ENCODE measurements at places on chromosomes 3 and 15.

DNA sequence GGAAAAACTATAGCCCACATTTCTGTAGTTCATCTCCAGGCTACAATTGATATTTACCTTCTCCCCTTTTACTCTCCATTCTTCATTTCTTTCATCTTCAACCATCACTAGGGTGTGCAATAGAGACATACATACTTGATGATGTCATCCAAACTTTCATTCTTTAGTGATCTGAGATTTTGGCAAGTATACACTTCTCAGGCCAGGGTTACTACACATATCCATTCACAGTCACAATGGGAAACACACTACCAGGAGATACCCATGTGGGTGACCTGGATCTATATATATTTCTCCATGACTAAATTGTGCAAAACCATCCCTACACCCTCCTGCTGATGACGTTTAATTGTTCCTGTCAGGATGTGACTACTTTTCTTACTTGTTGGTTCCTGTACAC is 769.5 kb upstream of the DPPA4 start:
- DNase-seq = no peak

DNA sequence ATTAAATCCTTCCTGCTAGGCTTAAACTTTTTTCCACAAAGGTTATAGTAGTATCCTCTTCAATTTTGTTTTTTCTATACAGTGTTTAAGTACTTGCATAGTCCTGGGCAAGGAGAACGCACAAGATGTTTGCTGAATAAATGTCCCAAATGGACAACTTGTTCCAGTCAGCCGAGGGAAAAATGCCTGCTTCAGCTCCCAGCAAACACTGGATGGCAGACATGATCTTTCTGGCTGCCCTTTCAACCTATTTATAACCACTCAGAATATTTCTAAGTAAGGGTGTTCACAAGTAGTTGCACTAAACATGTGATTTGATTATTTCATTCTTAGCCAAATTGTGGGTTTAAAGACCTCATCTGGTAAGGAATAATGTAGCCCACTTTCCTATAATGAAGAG is 29.8 kb downstream of the GNB4 start:
- no peak for DNase-seq

DNA sequence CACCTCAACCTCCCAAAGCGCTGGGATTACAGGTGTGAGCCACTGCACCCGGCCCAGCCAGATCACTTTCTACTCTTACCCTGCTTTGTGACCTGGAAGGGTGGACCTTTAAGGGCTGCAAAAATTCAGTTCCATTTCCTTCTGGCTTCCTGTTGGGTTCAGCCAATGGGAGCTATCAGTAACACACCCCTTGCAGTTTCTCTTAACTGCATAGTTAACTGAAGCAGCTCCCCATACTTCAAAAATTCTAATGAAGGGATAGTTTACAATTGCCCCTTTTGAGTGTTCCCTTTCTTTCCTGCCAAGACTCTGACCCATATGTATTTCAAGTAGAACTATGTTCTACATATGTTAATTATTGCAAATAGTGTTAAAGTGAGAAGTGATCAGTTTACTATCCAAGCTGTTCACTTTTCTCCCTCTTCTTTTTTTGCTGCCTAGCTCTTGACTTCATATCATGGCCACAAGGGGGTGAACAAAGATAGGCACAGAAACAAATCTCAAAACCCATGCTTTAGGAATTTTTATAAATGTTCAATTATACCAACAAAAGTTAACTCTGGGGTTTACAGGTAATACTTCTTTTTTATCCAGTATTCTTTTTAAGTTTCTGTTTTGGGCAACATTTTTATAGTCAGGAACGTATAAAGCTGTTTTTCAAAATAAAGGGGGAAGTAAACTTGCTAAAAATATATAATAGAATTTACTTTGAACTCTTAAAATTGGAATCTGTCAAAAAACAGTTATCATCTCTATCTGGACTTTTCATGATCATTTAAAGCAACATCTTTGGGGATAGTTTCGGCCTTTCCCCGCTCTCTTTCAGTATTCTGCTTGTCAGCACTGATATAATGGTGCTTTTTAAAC is 8.1 kb downstream of the PGBD4 start:
- DNase-seq = no peak

DNA sequence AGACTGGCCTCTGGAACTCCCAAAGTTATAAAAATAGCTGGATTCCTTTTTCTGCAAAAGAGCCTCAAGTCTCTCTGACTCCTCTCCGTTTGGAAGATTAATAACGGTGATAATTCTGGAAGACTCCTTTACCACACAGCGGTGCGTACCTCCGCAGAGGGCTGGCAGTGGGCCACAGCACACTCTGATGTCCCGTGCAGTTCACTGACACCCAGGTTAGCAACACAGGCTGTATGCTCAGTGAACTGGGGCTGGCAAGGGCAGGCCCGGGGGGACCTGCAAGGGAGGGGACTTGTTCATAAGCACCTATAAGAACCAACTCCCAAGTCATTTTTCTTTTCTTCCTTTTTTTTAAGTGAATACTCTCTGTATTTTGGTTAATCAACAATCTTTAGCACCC is 120.3 kb upstream of the TJP1 start:
- no peak for DNase-seq

GRCh38 chr3:197428117-197428801 is 127.5 kb downstream of the BDH1 start:
- no peak for DNase-seq

GRCh38 chr3:167078070-167078622 is 302.0 kb downstream of the ZBBX start:
- no peak for DNase-seq

DNA sequence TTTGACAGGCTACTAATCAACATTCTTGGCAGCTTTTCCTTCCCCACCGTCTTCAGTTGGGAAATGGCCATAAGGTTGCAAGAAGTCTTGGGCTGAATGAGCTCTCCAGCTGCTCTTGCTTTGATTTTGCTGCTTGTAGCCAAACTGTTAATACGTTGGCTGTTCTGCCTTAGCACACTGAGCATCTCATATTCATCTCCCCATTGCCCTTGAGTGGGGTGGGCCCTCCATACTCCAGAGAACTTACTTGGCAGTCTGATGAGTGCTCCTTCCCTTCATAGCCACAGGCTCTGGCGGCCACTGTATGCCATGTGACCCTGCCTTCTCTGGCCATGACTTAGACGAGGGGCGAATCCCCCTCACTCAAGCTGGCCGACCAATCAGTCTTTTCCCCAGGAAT is 25.8 kb upstream of the PAQR5 start:
- DNase-seq = no peak

DNA sequence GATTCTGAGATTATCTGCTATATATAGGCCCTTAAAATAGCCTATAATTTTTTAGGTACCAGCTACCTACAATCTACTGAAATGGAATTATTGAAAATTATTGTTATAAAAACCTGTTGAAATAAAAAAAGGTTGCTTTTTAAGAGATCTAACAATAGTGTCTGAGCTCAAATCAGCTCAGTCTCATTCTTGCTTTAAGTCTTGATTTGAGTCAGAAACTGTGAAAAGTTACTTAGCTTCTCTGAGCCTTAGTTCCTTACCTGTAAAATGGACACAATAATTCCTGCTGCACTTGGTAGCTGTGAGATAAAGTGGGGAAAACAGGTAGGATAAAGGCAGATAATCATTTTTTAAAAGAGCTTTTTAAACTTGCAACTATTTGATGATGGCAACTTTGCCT is 118.8 kb upstream of the UBE2E2 start:
- no peak for DNase-seq

- DNase-seq = no peak
Observed at GRCh38 chr3:154139996-154140436, 18.8 kb downstream of the ARHGEF26 start.

DNA sequence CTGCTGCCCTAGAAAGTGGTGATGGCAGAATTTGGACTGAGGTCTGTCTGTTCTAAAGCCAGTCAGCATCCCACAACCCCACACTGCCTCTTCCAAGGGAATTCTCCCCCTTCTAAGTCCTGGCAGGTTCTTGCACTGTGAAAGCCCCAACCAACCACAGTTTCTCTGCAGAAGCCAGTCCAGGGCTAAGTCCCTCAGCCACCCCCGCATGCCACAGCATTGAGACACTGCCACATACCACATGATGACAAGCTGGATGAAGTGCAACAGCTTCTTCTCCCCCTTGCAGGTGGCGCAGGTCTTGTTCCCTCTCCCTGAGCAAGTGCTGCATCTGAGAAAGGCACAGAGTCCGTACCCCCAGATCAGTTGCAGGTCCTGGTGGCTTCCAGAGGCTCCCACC is 18.6 kb downstream of the SSUH2 start:
- no peak for DNase-seq

DNA sequence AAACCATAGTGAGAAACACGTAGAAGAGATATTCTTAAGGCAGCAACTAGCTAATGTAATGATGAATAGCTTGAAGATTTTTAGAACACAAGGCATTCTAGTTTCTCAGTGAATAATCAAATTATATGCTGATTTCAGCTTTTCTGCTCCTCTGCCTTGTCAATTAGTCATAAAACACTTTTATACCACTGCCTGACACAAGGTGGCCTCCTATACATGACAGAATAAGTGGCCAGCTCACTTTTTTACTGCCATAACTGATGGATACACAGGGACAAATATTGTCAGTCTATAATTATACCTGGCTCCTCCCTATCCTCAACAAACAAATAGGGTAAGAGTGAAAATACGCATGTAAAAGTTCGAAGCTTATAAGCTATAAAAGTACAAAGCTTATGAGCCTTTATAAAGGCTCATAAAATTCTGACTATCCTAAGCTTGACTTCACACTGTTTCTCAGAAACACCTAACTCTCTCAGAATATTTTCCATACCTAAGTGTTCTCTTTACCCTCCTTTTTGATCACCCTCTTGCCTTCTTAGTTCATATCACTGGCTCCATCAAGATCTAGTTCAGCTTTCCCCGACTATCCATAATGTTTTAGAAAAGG is 81.6 kb downstream of the HERC1 start:
- peak; percentile 10 for DNase-seq

GRCh38 chr3:187051066-187051465 is 88.2 kb downstream of the RPL39L start:
- no peak for DNase-seq

- DNase-seq = no peak
Observed at GRCh38 chr15:90049666-90050604, 48.8 kb downstream of the ZNF710 start.

DNA sequence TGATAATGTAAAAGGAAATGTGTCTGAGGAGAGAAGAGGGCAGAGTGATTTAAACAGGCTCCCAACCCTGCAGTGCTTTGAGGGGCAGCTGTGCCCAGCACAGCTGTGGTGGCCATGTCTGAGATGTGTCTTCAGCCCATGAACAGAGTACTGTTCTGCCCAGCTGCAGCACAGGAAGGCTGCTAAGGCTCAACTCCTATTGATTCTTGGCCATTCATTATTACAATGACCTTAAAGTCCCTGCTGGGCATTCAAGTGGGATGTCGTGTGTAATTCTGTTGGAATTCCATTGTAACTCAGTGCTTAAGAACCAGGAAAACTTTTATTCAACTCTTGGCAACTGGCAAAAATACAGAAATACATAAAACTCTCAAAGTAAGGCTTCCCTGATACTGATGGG is 229.3 kb downstream of the MCTP2 start:
- no peak for DNase-seq

DNA sequence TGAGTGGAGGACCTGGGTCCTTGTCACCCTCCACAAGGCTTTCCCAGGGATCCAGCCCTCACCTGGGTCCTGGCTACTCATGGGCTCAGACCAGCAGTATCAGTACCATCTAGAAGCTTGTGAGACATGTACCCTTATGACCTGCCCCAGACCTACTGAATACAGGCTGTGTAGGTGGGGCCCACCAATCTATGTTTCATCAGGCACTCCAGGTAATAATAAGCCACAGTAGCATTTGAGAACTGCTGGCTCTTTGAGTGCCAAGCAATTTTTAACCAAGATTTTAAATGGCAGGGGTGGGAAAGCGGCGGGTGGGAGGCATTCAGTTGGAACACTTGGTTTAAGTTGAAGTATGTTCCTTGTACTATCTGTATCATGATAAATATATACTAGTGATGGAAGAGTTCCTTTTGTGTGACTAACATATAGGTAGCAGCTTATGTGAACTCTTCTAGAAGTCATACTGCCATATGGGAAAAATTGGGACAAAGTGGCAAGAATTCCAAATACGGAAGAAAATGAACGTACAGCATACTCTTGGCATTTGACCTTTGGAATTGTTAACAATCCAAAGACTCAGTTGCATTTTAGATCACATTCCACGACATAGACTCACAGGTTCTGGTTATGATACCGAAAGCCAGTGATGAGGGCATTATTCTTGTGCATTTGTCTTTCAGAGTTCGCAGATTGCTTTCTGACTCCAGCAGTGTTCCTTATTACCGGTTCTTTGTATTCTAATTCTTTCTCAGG is 190.4 kb downstream of the GHSR start:
- no peak for DNase-seq

GRCh38 chr3:186109897-186110803 is 1.3 kb upstream of the ETV5 start:
- no peak for DNase-seq

- DNase-seq = peak; percentile 37
Observed at GRCh38 chr3:50316657-50317242, 5.8 kb downstream of the HYAL2 start.

DNA sequence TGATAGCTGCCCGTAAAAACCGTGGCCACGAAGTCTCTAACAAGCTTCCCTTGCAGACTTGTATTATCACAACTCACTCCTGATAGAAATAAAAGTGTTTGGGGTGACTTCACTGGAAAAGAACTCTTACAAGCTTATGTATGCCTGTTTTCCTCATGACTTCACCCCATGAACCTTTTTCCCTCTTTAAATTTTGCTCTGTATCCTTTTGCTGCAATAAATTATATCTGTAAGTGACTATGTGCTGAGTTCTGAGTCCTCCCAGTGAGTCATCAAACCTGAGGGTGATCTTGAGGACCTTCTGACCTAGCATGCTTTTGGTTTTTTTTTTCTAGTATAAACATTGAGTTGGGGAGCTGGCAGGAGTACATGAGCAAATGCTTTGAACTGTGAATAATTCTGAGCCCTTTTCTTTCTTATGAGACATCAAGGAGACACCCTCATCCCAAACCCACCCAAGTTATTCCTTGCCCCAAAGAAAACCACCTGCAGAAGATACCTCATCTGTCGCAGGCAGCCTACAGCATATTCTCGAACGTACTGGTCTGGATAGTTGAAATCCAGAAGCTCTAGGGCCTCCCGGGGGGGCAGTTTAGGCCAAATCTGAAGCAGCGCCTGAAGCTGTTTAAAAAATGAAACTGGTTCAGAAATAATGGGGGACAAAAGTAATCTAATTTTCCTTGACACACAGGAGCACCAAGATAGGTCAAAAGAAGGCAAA is 85.9 kb downstream of the FAIM start:
- no peak for DNase-seq

GRCh38 chr3:144762091-144762490 is 790.5 kb downstream of the DIPK2A start:
- no peak for DNase-seq

- no peak for DNase-seq
Observed at GRCh38 chr3:168847291-168847883, 751.7 kb upstream of the GOLIM4 start.

DNA sequence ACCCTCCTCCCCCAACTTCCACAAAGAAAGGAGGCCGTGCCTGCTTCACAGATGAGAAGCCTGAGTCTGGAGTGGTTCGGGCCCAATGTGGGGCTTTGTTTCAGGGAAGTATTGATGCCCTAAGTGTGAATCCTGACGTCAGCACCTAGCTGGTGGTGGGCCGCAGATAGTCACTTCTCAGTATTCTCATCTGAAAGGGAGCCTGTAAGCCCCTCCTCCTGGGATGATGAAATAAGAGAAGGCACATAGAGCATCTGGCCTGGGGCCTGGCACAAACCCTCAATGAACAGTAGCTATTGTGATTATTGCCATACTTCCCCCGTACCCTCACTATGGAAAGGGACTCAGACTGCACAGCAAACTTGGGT is 24.8 kb downstream of the LINGO1 start:
- no peak for DNase-seq

Measured in stimulated activated CD4-positive, alpha-beta T cell treated with anti-CD3 and anti-CD28 coated beads, Interleukin-1b, Interleukin-23, amount 100 ng/mL, for 1 hour (primary cell).